ENCODE measurements at places on chromosomes 2 and 18.
A peak's percentile ranks its signal among the peaks of the same experiment; 100 is the strongest.

DNA sequence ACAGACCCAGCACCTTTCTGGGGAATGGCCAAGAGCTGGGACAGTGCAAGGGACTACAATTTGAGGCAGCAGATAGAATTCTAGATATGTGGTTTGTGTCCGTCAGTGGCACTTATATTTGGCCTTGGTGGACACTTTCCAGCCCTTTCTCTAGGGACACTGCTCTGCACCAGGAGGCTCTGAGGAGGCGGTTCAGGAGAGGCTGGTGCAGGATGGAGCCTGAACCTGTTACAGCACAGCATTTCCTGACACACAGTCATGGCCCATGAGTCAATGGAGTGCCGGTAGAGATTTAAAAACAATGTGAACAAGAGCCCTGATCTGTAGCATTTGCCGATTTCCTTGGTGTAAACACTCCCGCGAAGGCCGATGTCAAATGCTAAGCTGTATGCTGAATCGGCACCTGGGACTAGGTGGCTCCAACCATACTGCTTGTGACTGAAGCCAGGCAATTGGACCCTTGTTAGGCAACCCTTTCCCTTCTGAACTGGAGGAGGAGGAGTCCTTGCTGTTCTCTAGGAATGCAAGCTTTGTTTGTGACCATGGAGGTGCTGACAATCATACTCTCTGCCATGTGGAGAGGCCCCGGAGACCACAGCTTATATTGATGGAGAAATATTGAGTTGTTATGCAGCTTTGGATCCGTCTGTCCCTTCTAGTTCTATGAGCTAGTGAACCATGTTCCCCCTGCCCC lies 11.9 kb downstream of the FABP1 start:
- no peak for DNase-seq

DNA sequence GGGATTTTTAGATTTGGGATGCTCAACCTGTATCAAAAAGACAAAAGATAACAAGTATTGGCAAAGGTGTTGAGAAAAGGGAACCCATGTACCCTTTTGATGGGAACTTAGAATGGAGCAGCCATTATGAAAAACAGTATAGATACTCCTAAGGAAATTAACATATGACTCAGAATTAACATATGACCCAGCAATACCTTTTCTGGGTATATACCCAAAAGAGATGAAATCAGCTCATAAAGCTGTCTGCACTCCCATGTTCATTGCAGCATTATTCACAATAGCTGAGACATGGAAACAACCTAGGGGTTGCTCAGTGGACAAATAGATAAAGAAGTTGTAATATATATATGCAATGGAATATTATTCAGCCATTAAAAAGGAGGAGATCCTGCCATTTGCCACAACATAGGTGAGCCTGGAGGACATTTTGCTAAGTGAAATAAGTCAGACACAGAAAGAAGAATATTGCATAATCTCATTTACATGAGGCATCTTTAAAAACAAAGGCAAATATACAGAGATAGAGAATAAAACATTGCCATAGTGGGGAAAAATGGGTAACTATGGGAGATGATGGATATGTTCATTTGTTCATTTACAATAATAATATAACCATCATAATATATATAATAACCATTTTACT lies 142.1 kb downstream of the PTRHD1 start:
- no peak for DNase-seq

DNA sequence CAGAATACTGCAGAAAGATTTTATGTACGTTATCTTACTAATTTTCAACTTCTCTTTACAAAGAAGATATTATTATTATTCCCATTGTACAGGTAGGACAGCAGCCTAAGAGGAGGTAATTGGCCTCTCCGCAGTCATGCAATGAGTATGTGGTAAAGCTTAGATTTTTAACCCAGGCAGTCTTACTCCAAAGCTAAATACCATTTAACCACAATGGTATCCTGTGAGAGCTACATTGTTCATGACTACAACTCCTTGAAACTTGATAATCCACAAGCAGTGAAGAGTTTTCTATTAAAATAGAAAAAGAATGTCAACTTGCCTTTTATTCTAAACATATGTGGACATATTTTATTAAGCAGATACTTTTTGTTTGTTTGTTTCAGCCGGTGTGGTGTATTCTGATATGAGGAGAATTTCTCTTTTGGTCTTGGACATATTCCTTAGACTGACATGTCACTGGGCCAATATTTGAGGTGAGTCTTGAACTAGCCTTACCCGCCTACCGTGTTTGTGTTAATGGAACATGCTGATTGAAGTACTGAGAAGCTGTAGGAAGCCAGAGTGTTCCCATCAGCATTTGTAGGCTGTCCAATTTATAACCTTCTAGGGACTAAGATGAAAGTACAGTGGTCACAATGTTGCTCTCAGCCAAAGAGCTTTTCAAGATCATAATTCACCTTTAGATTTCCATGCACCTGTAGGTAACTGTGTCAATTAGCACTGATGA lies 293.9 kb upstream of the DCC start:
- no peak for DNase-seq

DNA sequence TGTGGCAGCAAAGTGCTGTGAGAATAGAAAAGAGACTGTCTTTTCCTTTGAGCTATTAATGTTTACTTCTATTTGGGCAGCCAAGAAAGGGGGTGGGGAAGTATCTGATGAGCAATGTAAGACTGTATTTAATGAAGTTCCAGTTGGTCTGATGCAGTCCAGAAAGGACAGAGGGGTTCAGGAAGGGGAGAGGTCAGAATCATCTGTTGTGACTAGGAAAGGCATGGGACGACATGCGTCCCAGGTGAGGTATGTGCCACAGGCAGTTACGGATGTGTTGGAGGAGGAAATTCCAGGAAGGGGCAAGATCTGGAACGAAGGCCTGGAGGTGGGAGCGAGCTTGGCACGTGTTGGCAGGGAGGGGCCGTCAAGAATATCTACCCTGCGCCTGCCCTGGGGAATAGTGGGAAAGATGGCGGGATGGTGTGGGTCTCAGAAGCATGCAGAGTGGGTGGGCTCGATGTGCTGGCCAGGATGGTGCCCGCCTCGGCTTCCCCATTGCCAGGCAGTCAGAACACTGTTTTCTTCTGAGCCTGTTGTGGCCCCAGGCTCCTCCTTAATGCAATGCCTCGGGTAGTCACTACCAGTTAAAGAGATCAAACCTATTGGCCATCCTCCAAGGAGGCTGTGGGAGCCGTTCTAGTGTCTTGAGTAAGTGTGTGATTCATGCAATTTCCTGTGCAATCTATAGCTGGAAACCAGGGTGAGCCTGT lies 57.8 kb upstream of the TXNDC2 start:
- peak; percentile 6 for DNase-seq

DNA sequence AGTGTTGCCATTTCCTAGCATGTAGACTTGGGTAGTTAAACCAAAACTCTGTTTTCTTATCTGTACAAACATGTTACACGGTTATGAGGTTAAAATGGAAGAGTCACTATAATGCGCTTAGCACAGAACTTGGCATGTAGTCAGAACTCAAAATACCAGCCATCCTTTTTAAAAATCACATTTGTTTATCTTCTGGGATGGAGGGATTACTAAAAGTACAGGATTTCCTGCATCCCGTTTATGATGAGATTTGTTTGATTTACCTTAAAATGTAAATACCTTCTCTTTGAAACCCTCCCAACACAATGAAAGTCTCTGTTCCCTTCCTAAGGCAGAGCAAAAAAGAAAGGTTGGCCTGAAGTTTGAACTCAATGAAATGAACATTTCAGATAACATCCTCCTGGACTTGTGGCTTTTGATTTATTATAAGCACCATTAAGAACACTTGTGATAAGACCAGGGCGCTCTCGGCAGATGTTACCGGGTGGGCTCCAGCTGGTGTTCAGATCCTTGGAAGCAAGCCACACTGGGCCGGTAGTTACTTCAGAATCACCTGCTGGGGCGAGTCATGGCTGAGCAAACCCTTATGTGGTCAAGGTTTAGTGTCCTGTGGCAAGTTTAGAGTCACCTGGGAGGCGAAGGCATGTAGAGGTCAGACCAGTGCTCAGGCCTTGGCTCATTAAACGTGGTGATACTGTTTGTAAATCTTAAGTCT lies 105.7 kb downstream of the MGAT5 start:
- no peak for DNase-seq

DNA sequence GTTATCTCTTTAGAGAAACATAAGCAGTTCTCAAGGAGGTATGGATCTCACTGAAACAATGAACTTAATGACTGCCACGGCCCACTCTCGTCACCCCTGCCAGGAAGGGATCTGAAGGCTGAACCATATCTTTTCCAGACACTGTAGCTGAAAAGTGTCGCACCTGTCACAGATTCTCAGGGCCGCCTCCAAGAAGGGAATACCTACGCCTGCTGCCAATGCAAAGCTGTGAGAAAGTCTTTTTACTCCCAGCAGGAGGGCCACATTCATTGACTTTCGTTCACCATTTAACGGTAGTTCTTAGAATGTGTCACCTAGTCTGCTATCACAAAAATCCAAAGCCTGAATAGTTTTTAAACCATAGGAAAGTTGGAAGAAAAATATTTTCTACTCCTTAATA lies 66.7 kb upstream of the SH3BP4 start:
- DNase-seq, result no peak

- no peak for DNase-seq
Observed at GRCh38 chr2:20606198-20606597, 44.7 kb downstream of the HS1BP3 start.

DNA sequence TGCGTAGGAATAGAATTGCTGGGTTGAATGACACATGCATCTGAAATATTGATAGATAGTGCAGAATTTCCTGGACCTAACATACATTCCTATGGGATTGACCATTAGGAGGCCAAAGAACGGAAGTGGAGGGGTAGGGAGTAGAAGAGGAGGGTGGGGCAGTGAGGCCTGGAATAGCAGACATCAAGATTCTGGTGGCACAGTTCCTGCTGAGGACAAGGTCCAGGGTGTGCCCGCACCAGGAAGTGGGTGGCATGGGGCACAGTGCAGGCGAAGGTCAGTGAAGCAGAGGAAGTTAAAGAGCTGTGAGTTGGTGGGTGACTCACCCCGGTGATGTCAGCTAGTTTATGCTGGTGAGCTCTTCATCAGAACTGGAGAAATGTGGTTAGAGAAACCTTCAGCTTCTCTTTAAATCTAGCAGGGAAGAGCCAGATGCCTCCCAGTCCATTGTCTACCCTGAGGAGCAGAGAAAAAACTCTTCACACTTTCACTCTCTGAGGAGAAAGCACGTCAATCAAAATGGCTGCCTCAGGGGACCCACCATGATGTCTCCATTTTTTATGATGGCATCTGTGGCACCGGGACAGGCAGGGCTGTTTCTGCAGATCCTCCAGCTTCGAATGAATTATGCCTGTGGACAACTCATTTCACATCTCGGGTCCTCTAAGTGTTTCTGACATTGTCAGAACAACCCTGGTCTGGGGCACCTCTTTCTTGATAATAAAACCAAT lies 55.9 kb upstream of the CTLA4 start:
- DNase-seq, result peak; percentile 66

Data from CD4-positive, alpha-beta T cell treated with Interleukin-21 for 1 hour (primary cell).